ENCODE measurements at places on chromosomes 1 and 21.

GRCh38 chr1:246784621-246785493, 60.6 kb downstream of the SCCPDH start:
- DNase-seq, result peak; percentile 14

DNA sequence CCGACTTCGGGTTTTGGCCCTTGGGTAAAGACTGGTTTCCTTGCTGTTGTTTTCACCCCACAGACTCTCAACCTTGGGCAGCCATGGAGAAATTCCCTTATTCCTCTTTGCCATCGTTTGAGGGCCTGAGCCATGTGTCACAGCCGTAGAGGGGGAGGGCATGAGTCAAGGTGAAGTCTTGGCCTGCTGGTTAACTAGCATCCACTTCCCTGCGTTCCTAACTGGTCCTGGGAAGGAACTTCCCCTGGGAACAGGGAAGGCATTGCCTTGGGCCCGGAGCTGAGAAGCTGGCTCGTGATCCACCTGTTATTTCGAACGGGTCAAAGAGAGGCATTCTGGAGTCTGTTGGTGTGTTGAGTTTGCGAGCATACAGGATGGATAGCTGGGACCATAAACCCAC, 464.9 kb downstream of the CAMTA1 start:
- no peak for DNase-seq

- peak; percentile 56 for DNase-seq
Measured at GRCh38 chr1:230822092-230822581, 46.2 kb downstream of the C1orf198 start.

DNA sequence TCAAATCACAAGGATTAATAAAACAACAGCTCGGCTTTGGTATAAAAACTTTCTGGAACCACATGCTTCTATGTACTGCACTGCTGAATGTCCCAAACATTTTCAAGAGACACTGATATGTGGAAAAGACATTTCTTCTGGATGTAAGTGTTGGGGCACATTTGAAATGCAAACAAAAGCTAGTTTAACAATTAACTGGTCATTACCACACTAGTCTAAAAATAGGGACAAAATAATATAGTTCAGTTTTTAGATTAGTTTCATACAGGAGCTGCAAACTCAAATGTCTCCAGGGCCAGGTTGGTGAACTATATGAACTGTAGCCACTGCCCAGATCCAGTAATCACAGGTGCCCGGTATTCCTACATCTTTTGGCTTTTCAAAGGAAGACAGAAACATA, 3.2 kb downstream of the IL23R start:
- DNase-seq, result no peak

Data from eye (tissue), 1 donor.